ENCODE measurements at places on chromosomes 7 and 10. TPM values are rescaled to one million over a fixed set of nuclear protein-coding genes. Genes with fewer than 3 reads are reported as not detected.

DNA sequence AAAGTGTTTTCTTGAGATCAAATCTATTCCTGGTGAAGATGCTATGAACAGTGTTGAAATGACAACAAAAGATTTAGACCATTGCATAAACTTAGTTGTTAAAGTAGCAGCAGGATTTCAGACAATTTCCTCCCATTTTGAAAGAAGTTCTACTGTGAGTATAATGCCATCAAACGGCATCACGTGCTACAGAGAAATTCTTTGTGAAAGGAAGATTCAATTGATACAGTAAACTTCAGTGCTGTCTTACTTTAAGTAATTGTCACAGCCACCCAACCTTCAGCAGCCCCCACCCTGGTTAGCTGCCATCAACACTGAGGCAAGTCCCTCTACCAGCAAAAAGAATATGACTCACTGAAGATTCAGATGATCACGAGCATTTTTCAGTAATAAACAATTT lies 115.2 kb downstream of the TES start:
- no peak for DNase-seq

HERC4 gene
- total RNA-seq: 20.3 TPM

CFAP43 gene
- not detected for total RNA-seq

DNA sequence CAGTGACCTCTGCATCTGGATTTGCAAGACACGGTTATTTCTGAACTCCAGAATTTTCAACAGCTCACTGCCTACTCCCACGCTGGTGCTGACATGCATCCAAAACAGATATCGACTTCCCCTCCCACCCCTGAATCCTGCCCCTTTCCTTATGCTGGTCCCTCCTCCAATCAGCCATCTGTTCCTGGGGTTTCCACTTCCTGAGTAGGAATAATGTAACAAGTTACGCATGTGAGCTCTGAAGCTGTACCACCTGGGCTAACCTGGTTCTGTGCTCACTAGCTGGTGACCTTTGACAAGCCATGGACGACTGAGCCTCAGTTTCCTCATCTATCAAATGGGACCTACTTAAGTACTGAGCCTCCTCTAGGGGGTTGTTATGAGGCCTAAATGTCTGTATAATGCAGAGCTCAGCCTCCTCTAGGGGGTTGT lies 1.7 kb upstream of the NCAPG2 start:
- no peak for DNase-seq

KIAA1549 gene
- 0.27 TPM for total RNA-seq

GRCh38 chr10:12241810-12242529 lies 46.0 kb downstream of the CDC123 start:
- DNase-seq: no peak

GRCh38 chr7:26549281-26549944 lies 257.8 kb downstream of the SNX10 start:
- no peak for DNase-seq

JAZF1 gene
- 14.9 TPM for total RNA-seq

DNA sequence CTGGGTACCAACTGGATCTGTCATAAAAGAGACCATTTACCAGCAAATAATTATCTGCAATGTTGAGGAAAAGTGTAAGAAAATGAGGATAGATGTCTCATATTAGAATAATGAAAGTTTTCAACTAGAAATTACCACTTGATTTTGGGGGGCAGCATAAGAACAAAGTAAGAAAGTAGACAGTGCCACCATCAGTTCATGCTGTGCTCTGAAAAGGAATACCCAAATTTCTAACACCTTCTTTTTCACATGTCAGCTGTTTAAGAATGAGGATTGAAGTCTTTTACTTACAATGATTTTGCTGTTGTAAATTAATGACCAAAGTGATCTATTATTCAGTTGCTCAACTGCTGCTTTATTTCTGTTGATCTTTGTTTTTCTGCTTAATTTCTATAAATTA lies 578.3 kb downstream of the ETV1 start:
- DNase-seq: no peak

- DNase-seq: no peak
Measured at GRCh38 chr7:157495177-157495553, 158.4 kb downstream of the DNAJB6 start.

GRCh38 chr7:96949766-96950165 lies 55.6 kb upstream of the DLX6 start:
- DNase-seq: no peak

DNA sequence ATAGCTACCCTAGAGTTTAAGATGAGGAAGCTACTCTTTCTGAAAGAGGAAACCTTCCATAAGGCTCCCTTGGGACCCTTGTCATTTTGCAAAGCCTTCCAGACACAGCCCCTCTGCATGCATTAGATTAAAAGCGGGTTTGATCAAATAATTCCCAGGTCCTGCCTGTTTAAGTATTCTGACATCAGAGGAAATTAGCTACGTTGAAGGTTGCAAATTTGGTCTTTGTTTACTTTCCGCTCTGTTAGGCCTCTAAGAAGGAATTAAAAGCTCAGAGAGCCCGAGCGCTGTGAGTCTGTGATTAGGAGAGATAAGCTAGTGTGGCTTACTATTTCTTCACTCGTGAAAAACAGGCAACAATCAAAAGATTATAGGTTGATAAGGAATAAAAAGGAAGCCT lies 1.4 kb upstream of the THSD7A start:
- DNase-seq: no peak

- DNase-seq: no peak
Measured at GRCh38 chr10:32050177-32050576, 6.0 kb downstream of the KIF5B start.

GRCh38 chr10:132632851-132633684 lies 95.5 kb downstream of the INPP5A start:
- DNase-seq: no peak

- DNase-seq: no peak
Measured at GRCh38 chr10:111107846-111108245, 31.0 kb downstream of the ADRA2A start.

DNA sequence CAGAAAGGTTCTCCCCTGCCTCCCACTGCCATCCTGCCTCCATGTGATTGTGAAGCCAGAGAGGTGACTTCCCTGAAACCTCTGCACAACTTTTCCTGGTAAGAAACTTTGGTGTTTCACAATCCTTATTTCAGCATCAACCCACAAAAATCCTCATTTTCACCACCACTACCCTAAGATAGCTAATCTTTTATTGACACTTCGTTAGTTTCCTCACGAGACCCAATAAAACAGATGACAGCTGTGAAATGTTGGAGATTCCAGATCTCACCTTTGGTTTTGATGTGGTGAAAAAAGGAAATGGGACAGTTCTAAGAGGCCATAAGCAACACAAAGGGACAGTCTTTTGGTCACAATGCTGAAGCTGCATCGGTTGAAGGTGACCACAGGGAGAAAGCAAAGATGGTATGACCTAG lies 59.9 kb upstream of the TM9SF3 start:
- DNase-seq: no peak

- no peak for DNase-seq
Measured at GRCh38 chr7:506921-507622, 12.6 kb downstream of the PDGFA start.

GPR141 gene
- total RNA-seq: 0.30 TPM

DNA sequence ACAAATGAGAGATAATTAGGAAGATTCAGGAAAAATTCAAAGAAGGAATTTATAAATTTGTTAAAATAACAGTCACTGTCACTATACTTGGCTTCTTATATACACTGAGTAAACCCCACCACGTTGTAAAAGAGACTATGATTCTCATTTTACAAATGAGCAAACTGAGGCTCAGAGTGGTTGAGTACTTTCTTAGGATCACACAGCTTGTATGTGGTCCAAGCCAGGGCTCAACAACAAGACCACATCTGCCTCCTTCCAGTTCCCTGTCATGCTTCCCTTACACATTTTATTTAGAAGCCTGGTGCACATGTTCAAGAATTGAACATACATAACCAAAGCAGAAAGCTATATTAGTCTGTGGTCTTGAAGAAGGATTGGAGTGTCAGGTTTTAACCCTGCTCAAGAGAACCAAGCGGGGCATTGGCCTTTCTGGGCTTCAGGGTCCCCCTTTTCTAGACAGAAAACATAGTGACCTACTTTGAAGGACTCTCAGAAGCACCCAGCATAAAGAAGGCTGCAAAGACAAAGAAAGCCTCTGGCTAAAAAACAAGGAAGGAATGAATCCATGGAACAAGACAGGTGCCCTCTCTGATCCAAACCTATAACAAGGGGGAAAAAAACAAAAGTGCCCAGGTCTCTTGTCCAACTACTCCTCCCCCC lies 846 bp downstream of the MRLN start:
- no peak for DNase-seq

DNA sequence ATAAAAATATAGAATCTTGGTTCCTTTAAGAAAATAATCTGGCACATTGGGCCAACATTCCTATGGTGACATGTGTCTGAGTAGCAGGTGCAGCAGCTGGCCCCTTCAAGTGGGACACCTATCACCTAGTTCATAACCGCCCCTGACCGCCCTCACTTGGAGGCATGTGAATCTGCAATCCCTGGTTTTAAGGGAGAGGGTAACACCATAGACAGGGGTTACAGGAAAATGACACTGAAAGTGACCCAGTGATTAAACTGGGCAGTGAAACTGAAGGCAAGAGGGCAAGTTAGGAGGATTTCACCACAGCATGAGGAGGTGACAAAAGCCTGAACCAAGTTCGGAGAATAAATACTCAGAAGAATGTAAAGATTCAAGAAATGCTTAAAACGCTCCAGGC lies 1.1 kb downstream of the RSU1 start:
- DNase-seq: no peak

GRCh38 chr10:45111509-45111908 lies 110.8 kb downstream of the ZNF22 start:
- DNase-seq: no peak

MKLN1 gene
- total RNA-seq: 26.7 TPM

- DNase-seq: no peak
Measured at GRCh38 chr10:90917238-90917967, 3.5 kb downstream of the ANKRD1 start.

CDK14 gene
- 0.95 TPM for total RNA-seq

DNA sequence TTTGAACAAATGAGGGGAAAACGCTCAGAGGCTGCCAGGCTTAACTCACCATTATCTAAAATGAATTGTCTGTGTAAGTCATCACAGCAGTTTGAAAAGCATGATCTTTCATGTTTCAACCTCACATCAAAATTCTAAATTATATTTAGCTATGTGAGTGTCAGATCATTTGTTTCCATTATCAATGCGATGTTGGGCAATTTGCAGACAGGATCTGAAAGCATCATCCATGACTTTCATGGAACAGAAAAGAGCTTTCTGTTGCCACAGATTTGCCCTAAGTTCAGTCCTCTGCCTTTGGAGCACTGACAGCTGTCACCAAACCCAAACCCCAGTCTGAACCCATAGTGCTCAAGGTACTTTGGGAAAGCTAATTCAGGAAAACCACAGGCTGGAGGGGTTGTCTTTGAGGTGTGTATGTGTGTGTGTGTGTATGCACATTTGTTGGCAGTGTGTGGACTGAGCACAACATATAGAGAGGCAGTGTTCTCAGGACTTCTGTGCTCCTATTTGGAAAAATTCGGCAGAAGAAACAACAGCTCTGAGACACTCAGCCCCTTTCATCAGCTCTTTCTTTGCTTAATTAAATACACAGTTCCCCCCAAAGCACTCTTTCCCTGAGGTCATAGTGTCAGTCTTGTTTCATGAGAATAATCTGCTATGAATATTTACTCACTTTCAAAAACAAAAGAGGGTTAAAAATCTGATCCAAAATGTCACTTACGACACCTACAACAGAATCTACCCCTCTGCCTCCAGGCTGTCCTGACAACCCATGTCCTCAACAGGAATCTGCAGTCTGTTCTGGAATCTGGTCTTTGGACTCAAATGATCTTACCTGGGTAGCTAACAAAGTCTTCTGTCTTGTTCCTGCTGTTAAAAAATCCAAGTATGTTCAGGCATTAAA lies 188.5 kb upstream of the KLF14 start:
- no peak for DNase-seq

ZNF22 gene
- total RNA-seq: 22.9 TPM

- peak; percentile 43 for DNase-seq
Measured at GRCh38 chr7:127391591-127392181, 822 bp downstream of the ZNF800 start.

HOXA9 gene
- total RNA-seq: 0.76 TPM

- DNase-seq: no peak
Measured at GRCh38 chr7:156279635-156280034, 360.9 kb upstream of the RNF32 start.

IQCE gene
- total RNA-seq: 9.0 TPM

- no peak for DNase-seq
Measured at GRCh38 chr10:30182191-30183054, 123.0 kb upstream of the JCAD start.

- DNase-seq: no peak
Measured at GRCh38 chr7:94414980-94415379, 20.3 kb downstream of the COL1A2 start.

NEBL gene
- 0.24 TPM for total RNA-seq

DNA sequence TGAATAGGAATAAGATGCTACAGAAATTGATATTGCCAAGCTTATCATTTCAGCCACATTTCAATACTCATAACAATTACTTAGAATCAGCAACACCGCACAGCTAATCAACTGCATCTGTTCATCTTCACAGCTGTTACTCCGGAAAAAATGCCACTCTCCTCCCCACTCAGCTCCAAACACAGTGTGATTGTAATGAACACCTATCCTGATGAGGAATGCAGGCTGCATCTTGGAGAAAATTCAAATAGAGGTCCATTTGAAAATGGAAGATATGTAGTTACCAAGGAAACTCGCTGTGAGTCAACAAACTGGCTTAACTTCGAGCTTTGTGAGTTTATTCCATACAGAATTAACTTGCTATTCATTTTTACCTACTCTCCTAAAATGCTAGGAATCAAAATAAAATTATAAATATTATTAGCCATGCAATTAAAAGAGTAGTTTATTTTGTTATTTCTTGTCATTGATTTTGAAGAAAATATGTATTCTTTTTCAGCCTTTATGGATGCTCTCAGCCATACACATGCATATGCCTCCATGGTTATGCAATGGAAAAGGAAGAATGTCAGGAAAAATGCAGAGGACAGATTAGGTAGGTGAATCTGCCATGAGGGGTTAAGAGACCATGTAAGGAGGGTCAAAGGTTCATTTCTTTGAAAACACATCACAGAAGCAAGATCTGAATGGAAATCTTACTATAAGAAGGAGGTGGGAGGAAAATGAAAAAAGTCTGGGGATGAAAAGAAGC lies 267.2 kb downstream of the POM121L12 start:
- no peak for DNase-seq

MLXIPL gene
- 0.55 TPM for total RNA-seq

RNF32 gene
- total RNA-seq: 0.24 TPM

DNA sequence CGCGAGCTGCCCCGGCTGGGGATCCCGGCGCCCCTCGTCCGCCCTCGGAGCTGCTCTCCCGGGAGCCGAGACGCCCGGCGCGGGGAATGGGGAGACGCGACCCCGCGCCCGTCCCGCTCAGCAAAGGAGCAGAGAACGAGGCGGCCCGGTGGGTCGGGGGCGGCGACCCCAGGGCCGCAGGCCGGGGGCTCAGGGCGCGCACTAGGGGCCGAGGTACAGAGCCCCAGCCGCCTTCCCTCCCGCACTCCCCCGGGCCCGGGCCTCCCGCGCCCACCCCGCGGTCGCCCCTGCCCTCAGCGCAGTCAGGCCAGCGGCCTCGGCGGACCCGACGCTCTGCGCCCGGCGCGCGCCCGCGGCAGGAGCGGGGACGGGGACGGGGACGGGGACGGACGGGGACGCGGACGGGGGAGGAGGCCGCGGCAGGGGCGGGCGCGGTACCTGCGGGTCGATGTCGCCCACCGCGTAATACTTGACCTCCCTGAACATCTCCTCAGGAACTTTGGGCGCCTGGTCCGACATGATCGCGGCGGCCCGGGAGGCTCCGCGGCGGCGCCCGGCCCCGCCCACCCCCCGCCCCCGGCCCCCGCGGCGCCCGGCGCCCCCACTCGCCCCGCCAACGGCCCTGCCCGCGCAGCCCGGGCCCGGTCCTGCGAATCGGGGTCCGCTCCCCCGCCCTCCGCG lies 373 bp downstream of the PAXIP1 start:
- no peak for DNase-seq

GRCh38 chr10:5466451-5467206 lies 32.7 kb downstream of the CALML5 start:
- DNase-seq: no peak

MKX gene
- 0.38 TPM for total RNA-seq

Data from activated T-cell treated with anti-CD3 and anti-CD28 coated beads, Interleukin-2, amount 50 U/mL, for 4 hours (primary cell).